ENCODE measurements at places on chromosomes 6 and 20. TPM values are rescaled to one million over a fixed set of nuclear protein-coding genes. Genes with fewer than 3 reads are reported as not detected.

Gene LY6G6C
- not detected for total RNA-seq

Gene CTAGE9
- total RNA-seq: not detected

Gene LY6G6F
- total RNA-seq: not detected

Gene SIRPD
- total RNA-seq: 0.78 TPM

Gene PARD6B
- 43.2 TPM for total RNA-seq

Gene SNX21
- total RNA-seq: 23.4 TPM

Gene CLDN20
- total RNA-seq: not detected

Gene HLA-DQA1
- 111 TPM for total RNA-seq

Gene THBD
- total RNA-seq: 104 TPM

Gene TUBE1
- 18.4 TPM for total RNA-seq

Gene CLPSL2
- not detected for total RNA-seq
